ENCODE measurements at places on chromosomes 13 and 19.

- DNase-seq = no peak
Measured at GRCh38 chr19:43430142-43430710, 15.5 kb downstream of the TEX101 start.

- DNase-seq = no peak
Measured at GRCh38 chr13:23146006-23146405, 34.8 kb upstream of the SGCG start.

- no peak for DNase-seq
Measured at GRCh38 chr19:13920940-13921747, 15.1 kb downstream of the CC2D1A start.

GRCh38 chr19:34408411-34408810 lies 4.2 kb downstream of the PDCD2L start:
- DNase-seq = no peak

DNA sequence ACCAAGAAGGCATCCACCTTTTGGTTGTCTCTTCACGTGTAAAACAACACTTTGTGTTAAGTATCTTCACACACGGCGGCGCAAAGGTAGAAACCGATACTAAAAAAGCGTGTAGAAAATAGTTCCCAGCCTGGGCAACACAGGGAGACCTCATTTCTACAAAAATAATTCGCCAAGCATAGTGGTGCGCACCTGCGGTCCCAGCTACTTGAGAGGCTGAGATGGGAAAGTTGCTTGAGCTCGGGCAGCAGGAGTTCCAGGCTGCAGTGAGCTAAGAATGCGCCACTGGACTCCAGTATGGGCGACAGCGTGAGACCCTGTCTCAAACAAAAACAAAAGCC lies 573 bp upstream of the ERCC5 start:
- no peak for DNase-seq

DNA sequence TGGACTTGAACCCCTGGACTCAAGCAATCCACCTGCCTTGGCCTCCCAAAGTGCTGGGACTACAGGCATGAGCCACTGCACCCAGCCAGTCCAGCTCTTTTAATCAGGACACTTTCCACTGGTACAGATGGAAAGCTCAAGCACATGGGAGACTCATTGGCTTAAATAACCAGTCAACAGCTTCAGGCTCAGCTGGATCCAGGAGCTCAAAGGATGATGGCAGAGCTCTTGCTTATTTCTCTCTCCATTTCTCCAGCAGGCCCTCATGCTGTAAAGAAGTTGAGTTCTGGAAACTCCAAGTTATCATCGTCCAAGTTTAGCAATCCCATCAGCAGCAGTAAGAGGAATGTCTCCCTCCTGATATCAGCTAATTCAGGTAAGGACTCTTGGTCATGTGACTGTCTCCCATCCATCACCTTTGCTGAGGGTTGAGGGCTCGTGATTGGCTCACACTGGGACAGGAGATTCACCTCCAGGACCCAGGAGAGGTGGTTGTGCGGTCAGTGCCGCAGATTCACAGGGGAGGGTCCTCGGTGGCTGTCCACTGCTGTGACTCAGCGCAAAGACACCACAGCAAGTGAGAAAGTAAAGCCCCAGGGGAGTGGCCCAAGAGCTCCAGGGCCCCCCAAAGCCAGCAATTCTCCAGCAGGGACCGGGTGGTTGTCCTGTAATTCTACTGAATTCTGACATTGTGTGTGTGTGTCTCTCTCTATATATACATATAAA lies 5.1 kb downstream of the CCL25 start:
- DNase-seq = no peak

GRCh38 chr19:17296273-17296672 lies 7.0 kb downstream of the ABHD8 start:
- DNase-seq = no peak

DNA sequence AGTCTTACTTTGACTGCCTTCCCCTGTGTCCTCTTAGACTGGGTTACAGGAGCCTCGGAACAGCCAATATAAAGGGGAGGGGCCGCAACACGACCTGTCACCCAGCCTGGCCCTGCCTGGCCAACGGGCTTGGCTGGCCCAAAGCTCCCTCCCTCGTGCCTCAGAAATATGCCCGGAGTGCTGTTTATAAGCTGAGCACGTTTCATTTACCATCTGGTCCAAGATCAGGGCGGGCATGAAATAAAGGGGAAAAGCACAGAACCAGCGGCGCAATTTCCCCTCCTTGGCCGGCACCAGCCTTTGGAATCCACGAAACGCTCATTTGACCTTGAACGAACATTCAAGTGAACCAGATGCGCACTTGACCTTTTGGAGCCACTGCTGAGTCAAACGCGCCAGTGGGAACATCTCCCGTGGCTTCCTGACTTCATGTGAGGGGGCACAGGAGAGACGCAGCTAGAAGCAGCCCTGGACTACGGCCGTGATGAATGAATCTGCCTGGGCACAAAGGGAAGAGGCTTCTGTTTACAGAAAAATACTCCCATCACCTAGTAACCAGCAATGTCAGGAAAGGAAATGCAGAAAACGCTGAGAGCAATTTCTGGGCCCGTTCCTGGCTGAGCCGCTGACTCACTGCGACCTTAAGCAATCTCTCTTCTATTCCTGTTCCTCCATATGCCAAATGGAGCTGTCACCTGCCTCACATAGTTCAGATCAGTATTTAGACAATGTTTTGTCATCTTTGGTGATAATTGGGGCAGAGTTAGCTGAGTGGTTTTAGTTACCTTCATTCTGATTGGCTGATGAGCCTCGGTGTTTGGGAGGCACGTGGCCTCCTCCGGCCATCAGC lies 53.3 kb downstream of the RFX2 start:
- DNase-seq = no peak

DNA sequence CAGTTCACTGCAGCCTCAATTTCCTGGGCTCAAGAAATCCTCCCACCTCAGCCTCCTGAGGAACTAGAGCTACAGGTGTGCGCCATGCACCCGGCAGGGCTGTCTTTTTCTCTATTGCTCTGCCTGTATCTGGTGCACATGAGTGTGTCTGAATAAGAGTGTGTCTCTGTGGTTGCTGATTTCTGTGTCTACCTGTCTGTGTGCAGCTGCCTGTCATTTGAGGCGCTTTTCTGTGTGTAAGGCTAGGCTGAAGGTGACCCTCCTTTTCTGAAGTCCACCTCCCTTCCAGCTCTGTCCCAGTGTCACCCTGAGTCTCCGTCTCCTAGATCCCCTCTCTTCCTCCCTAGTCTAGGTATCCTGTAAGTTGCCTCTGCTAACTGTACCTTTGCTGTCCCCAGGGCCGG lies 1.5 kb upstream of the PRR12 start:
- no peak for DNase-seq

DNA sequence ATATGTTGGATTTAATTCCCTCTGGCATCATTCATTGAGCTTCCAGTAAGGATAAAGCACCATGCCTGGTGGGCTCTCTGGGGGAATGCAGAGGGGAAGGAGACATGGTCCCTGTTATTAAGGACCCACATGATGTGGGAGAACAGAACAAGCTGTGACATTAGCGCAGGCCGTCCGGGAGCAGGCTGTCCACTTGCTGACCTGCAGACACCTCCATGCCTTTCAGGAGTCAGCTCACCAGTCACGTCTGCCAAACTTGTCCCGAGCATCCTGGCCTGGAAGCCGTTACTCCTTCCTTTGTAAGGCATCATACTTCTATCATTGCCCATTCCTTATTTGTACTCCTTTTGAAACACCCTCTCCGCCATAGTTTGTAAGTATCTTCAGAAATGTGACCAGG lies 23.4 kb downstream of the B3GLCT start:
- no peak for DNase-seq

DNA sequence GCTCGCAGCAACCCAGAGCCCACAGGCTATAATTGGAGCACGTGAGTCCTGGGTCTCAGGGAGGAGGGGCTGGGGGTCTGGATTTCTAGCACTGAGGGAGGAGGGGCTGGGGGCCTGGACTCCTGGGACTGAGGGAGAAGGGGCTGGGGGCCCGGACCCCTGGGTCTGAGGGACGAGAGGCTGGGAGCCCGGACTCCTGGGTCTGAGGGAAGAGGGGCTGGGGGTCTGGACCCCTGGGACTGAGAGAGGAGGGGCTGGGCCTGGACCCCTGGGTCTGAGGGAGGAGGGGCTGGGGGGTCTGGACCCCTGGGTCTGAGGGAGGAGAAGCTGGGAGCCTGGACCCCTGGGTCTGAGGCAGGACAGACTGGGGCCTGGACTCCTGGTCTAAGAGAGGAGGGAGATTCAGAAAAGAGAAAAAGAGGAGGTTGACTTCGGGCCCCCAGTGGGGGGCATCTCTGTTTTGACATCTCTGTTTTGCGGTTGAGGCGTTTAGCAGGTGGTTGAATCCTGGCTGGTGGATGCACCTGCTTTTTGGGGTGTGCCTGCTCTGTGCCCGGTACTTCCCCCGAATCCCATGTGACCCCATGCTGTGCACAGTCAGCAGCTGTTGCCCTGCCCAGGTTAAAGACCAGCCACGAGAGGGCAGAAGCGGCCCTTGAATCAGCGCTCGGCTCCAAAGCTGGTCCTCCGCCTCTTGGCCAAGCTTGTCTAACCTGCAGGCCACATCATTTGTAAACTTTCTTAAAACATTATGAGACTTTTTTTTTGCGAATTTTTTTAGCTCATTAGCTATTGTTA lies 10.5 kb downstream of the PVR start:
- no peak for DNase-seq

DNA sequence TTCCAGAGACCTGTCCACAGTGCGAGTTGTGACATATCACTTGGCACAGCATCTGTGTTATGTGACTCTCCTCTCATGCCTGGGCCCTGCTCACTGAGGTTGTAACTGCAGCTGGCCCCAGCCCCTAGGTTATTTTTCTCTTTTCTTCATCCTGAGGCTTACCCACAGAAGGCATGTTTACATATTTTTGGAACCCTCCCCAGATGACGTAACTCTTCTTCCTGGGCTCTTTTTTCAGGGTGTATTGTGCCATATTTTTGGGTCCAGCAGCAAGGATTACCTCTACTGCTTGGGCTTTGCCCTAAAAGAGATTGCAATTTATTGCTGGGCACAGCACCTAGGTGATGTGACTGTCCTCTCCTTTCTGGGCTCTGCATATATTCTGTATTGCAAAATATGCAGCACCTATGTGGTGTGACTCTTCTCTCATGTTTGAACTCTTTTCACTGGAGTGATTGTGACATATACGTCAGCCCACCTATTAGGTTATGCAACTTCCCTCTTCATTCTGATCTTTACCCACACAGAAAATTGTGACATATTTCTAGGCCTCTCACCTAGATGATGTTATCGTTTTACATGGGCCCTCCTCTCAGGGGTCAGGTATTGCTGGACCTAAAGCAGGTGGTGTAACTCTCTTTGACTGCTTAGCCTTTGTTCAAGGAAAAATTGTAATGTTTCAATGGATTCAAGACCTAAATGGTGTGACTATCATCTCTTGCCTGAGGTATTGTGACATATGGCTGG lies 64.5 kb upstream of the ZNF724 start:
- no peak for DNase-seq

DNA sequence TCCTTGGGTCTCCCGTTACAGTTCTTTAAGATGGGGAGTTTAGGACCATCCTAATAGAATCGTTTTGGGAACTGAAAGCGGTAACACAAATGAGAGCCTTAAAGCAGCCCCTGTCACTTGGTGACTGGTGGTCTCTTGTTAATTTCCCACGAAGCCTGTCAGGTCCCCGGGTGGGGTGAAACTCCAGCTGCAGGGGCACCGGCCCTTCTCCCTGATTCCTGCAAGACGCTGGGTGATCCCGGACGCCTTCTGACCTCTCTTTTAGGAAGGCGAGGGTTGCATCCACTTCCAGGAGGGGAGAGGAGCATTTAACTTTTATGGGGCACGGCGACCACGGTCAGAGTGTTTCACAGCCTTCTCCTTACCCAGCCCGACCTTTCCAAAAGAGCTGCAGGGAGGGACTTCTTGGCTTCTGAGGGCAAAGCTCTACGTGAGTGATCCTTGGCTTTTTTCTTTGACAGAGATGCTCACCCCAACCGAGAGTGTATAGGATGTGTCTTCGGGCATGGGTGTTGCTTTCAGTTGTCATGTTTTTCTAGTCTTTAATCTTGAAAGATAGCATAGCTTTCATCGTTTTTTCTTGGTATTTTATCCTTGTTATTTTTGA lies 688 bp downstream of the ZNF225 start:
- no peak for DNase-seq

Data from NCI-H187 (cell line).